ENCODE measurements at places on chromosomes 3 and 15.

- no peak for DNase-seq
These were observed 2.9 kb upstream of the PLSCR1 start for GRCh38 chr3:146547235-146547835.

DNA sequence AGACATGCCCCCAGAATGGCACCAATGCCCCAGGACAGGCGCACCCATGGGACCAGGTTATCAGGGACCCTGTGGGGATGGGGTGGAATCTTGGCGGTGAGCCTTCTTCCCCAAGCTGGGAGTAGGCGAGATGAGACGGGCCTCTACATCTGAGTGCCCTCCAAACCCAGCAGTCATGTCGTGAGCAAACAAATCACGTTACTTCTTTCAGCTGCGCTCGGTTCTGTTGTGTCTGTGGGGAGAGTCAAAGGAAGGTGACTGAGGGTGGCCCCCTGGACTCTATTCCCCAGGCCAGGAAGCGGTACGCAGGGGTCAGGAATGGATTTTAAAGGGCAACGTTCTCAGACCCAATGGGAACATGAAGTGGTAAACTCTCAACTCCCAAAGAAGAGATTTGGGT, 2.8 kb downstream of the GOLGA6L2 start:
- DNase-seq: no peak

DNA sequence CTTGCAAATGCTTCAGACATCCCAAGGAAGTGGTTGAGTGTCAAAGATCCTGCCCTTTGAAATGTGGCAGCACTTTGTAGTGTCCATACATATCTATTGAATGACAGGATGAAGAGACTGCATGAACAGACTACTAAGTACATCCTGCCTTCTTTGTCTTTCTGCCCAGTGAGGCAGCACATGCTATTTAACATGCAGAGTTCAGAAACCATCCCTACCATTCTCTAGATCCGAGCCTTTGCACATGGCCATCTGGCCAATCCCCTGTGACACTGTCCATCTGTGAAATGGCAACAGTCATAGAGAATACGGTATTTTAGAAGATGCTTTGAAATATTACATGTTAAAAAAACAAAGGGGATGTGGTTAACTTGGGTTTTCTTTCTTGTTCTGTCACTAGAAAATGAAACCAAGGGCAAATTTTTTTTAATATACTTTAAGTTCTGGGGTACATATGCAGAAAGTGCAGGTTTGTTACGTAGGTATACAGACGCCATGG, 519.6 kb downstream of the NTRK3 start:
- DNase-seq: no peak

DNA sequence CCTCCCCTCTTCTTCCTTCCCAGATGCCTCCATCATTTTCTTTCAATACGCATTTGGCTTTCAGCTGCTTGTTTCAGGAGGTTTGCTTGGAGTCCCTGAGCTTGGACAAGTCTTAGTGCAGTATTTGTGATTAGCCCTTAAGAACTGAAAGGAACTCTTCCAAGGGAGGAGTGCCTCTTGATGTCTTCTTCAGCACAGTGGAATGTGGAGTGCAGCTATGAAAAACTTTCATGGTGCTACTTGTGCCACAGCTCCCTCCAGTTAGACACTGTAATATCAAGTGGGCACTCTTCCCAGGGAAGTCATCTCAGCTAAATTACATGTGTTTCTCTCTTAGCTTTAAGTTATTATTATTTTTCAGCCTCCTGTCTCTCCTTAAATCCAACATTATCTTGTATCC, 173.1 kb downstream of the NECTIN3 start:
- no peak for DNase-seq

DNA sequence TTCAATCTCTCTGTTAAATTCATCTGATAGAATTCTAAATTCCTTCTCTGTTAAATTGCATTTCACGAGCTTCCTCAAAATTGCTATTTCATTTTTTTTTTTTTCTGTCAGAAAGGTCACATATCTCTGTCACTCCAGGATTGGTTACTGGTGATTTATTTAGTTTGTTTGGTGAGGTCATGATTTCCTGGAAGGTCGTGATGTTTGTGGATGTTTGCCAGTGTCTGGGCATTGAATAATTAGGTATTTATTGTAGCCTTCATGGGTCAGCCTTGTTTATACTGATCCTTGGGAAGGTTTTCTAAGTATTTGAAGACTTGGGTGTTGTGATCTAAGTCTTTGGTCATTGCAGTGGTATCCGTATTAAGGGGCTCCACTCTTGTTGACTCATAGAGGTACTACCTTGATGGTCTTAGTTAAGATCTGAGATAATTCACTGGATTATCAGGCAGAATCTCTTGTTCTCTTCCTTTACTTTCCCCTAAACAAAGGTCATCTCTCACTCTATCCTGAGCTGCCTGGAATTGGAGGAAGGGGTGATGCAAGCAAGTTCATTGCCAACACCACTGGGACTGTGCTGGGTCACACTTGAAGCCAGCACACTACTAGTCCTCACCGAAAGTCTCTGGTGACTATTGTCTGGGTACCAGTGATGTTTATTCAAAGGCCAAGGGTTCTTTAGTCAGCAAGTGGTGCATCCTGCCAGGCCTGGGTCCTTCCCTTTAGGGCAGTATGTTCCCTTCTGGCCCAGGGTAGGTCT, 231.1 kb downstream of the GBE1 start:
- no peak for DNase-seq

GRCh38 chr3:187902936-187903335, 157.7 kb upstream of the BCL6 start:
- no peak for DNase-seq

DNA sequence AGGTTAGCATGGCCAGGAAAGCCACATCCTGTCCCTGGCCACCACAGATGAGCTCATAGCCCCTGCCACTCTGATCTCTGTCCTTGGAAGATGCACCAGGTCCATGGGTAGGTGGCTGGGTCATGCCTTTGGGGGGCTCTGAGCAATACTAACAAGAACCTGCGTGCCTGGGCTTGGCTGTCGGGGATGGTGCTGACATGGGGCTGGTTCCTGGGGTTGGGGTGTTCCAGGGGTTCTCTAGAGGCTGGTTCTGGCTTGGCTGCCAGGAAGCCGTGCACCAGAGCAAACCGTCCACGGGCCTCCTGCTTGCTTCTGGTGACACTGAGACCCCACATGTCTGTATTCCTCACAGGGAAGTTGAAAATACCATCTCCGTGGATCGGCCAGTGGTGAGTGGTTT, 44.1 kb downstream of the CAPN3 start:
- DNase-seq: no peak

GRCh38 chr3:140276703-140277102, 341.7 kb downstream of the CLSTN2 start:
- DNase-seq: no peak
